ENCODE measurements at places on chromosomes 5 and 9.

DNA sequence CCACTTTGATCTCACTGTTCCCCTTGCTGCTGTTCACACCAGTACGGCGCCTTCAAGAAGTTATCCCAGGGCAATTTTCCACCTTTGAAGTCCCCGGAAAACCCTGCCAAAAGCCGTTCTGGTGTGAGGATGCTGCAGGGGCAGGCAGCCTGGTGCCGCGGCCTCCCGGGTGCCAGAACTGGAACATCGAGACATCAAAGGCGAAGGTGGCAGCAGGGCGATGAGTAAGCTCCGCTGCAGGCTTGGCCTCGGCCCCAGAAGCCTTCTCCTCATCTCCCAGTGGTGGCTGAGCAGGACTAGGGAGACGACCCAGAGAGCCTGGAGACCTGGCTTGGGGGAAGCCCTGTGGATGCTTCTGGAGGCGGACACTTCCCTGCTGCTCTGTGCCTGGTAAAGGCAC, 115.3 kb upstream of the MSX2 start:
- DNase-seq = no peak

DNA sequence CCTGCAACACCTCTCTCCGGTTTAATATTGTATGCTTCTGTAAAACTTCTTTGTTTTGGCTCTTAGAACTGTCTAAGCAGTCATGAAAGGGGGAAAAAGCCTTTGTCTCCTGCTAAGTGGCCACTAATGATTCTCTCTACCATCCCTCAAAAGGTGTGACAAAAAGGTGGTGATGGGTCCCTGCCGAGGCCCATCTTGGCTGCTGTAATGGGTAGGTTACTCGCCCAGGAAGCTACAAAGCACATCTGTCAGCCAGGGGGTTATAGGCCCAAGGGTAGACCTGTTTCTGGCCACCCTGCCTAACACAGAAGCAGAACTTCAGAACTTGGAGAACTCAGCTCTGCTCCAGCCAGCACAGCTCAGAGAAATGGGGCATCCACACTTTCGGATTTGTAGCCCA, 1.6 kb downstream of the FAM219A start:
- DNase-seq = no peak

GRCh38 chr5:39461007-39461682, 36.4 kb upstream of the DAB2 start:
- DNase-seq = no peak

GRCh38 chr9:37327553-37327952, 94.9 kb upstream of the GRHPR start:
- no peak for DNase-seq

- no peak for DNase-seq
These were observed 75.1 kb downstream of the PSAT1 start for GRCh38 chr9:78371981-78372380.

All from K562 (cell line).